ENCODE measurements at places on chromosomes 4 and X.

DNA sequence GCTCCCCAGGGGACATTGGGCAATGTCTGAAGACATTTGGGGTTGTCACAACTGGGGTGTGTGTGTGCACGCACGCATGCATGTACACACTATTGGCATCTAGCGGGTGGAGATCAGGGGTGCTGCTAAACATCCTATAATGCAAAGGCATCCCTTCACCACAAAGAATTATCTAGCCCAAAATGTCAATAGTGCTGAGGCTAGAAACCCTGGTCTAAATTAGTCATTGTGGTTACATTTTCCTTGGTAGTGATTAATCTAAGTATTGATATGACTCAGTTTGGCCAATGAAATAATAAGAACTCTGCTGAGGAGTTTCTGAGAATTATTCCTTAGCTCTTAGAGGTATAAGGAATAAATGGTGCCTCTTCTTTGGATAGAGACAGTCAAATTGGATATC, 200.2 kb downstream of the CLCN4 start:
- no peak for DNase-seq

GRCh38 chr4:187576751-187577150, 418.8 kb upstream of the ZFP42 start:
- DNase-seq = no peak

- peak; percentile 98 for DNase-seq
Observed at GRCh38 chr4:7960790-7961655, 21.4 kb upstream of the AFAP1 start.

GRCh38 chr4:108060164-108060563, 70.5 kb downstream of the HADH start:
- peak; percentile 16 for DNase-seq

- DNase-seq = no peak
Observed at GRCh38 chr4:10384974-10385373, 72.3 kb downstream of the ZNF518B start.

GRCh38 chr4:32472918-32473317, 1752.7 kb downstream of the PCDH7 start:
- DNase-seq = no peak

- DNase-seq = no peak
Observed at GRCh38 chr4:188930822-188931221, 791.6 kb downstream of the TRIML1 start.

GRCh38 chr4:45280121-45280520, 553.8 kb upstream of the GNPDA2 start:
- DNase-seq = no peak

Measured in AG09309 (cell line).